Stimulated activated CD4-positive, alpha-beta T cell treated with anti-CD3 and anti-CD28 coated beads, Interleukin-1b, Interleukin-23, amount 100 ng/mL, for 48 hours (primary cell): ENCODE measurements at places on chromosomes 3 and 15.

GRCh38 chr3:65170390-65171042 lies 482.7 kb upstream of the ADAMTS9 start:
- no peak for DNase-seq

DNA sequence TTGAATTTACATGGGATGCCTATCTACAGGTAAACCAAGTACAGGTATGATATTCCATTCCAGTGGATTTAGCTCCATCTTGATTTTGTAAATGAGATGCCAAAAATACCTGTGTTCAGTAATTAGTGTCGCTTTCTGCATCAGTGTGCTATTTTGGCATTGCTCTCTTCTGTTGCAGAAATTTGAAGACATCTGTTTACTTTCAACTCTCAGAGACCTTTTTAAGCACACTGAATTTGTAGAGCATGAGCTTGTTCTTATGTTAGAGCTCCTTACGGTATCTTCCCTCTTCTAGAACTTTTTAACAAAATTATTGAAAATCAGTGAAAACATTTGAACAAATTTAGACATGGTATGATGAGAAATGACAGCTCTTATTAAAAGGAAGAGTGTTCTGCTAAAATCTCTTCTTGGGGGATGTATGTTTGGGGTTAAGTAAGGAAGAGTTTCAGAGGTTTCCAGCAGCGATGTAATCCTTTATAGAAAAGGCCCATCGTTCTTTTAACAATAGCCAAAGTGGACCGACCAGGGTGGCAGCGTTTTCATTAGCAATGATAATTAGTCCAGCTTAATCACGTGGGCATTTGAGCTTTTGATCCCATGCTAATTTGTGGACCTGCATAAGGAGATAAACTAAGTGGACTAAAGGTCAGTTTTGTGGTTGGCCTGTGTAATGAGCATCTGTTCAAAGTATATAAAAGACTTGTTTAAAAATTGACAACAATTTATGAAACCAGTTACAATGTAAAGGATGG lies 385.4 kb downstream of the PTPRG start:
- DNase-seq, result no peak

DNA sequence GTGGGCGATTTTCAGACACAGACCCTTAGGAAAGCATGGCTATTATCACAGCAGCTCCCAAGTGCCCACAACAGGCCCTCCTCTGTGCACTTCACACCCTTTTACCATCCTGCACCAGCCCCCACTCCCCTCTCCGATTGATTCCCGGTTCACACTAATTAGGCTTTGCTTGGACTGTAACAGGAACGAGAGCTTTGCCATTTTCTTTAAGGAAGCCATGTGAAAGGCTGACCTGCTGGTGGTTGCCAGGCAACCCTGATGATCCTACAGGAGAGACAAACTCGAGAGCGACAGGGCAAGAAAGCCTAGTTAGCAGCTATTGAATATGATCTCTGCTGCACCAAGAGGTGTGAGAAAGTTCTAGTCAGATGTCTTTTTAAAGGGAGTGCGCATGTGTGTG lies 28.2 kb upstream of the DET1 start:
- DNase-seq, result no peak

GRCh38 chr3:103295974-103296570 lies 861.3 kb downstream of the ZPLD1 start:
- DNase-seq, result no peak

GRCh38 chr3:164467007-164467406 lies 611.3 kb downstream of the SI start:
- no peak for DNase-seq

GRCh38 chr3:172314591-172315160 lies 133.6 kb downstream of the GHSR start:
- no peak for DNase-seq

DNA sequence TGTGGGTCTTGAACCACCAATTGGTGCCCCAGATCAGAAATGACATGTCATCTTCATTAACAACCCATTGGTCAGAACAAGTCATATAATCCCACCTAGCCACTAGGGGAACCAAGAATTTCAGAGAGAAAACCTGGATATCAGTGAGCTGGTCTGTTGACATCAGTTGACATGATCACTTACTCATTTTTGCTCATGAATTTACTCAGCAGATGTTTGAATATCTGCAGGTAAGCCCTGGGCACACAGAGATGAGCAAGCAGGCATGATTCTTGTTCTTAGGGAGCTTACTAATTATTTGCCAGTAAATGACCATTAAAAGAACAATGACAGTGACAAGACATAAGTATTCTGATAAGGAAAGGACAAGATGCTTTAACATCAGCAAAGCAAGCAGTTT lies 64.3 kb upstream of the PLCL2 start:
- DNase-seq, result no peak
